ENCODE measurements at places on chromosomes 7 and 10. TPM values are rescaled to one million over a fixed set of nuclear protein-coding genes. Genes with fewer than 3 reads are reported as not detected.

- no peak for DNase-seq
These were observed 20.2 kb upstream of the SLC35G1 start for GRCh38 chr10:93873420-93874115.

DNA sequence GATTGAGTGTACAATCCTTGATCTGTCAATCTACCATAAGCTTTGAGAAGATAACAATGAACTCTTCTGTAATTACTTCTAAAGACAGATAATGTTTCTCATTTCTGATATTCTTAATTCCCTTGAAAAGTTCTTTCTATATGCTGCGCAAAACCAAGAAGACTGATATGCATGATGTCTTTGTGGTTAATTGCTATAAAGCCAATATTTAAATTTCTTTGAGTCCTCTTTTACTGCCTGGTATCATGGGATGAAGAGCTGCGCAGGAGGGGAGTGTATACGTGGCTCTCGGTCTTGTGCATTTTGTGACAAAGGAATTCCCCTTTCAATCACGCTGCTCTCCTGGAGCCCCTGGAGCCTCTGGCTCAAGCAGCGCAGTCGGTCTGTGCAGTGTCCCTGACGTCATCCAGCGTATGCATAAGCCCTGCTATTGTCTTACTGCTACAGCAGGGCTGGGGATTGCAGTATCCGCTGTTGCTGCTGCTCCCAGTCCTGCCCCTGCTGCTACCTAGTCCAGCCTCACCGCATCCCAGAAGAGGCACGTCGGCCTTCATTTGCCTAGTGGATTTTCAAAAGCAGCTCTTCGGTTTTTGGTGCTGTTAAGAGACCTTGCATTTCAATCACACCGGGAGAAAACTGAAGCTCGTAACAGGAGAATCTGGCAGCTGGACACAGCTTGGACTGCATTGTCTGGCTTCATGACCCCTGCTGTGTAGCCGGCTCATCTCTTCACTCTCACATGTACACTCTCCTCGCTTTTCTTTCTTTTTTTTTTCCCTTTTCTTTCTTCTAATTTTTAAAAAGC is 66.7 kb downstream of the ST7 start:
- DNase-seq: peak; percentile 79

DNA sequence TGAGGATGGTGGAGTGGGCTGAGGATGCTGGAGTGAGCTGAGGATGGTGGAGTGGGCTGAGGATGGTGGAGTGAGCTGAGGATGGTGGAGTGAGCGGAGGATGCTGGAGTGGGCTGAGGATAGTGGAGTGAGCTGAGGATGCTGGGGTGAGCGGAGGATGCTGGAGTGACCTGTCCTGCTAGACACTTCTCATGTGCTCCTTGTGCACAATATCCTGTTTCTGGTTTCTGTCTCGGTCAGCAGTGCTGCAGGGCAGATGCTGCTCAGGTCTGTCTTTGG is 29.2 kb downstream of the ANXA8 start:
- DNase-seq: no peak

- no peak for DNase-seq
These were observed 25.6 kb upstream of the IL15RA start for GRCh38 chr10:6002809-6003510.

DNA sequence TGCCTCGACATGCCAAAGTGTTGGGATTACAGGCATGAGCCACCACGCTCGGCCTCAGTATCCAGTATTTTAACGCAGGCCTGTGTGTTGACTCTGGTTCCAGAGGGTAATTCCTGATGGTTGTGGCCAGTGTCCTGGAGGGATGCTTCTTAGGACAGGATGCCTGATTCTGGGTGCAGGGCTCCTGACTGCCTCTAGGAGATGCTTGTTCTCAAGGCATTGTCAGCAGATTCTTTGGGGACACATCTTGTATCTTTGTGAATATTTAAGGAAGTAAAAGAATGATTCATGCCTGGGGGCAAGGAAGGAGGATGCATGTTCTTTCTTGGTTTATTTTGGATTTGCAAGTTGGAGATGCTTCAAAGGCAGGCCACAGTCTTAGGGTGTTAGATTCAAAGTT is 2.2 kb downstream of the ZDHHC4 start:
- no peak for DNase-seq

- no peak for DNase-seq
These were observed 39.5 kb downstream of the LRMDA start for GRCh38 chr10:75470901-75471300.

DNA sequence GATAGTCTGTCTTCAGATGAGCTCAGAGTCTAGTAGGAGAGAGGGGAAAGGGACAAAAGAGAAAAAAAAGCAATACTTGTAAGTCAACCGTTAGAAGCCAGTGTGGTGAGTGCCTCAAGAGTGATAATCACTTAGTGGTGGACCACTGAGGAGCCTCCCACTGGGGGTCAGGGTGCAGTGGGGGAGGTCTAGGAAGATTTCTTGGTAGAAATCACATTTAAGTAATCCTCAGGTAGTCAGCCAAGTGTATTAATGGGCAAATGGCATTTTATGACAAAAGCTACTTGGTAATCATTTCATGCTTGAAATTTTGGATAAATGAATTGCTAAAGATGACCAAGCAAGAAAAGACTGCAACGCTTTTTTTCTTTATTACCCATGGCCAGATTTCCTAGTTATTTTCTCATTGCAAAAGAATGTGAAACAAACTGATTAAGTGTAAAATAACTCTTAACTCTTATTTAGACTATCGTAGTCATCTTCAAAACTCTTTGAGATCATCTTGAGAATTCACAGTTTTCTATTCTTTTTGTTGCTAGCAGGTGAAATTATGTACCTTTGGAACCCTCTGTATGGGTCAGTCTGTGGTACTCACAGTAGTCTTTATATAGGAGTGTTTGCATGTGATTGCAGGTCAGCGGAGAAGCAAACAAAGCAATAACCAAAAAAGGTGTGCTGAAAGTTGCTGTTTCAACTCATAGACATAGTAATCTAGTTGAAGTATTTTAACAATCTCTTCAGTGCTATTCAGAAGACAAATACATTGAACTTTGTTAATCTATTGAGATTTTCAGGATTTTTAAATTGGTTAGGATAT is 63.9 kb downstream of the PPP1R9A start:
- no peak for DNase-seq

DNA sequence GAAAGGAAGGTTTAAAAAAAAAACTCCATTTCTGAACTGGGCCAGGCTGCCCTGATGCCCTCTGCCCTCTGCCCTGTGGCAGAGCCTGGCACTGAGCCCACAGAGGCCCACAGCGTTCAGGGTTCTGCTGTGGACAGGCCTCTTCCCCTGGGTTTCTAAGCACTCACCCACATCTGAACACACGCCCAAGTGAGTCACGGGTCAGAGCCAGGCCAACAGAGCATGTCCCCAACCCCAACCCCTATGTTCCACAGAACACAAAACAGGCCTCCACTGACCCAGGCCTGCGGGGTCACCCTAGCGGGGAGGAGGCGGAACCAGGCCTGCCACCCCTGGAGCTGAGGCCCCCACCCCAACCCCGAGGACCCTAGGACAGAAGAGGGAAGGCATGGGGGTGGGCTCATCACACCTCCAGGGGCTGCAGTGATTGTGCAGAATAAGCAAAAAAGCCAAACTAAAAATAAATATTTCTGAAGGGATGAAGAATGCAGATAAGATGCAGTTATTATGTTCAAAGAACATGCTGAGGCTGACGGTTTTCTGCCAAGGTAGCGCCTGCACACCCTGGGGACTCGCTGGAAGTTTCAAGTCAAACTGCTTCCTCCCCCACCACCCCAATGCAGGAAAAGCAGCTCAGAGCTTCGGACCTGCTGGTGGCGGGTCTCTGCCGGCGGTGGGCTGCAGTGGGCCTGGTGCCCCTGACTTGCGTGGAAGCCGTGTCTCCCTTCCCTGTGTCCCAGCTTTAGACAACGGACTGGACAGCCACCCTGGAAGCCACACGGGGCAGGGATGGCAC is 5.4 kb downstream of the WDR86 start:
- DNase-seq: peak; percentile 42

GRCh38 chr10:113643183-113643582 is 20.7 kb downstream of the NRAP start:
- DNase-seq: no peak

SEMA3D gene
- total RNA-seq: 1.7 TPM

SFTPD gene
- total RNA-seq: 0.29 TPM

CPA4 gene
- total RNA-seq: 3.8 TPM

ZNF853 gene
- total RNA-seq: 12.6 TPM
